Left ventricle myocardium inferior (tissue), 1 donor: ENCODE measurements at places on chromosomes 16 and 17. TPM values are rescaled to one million over a fixed set of nuclear protein-coding genes. Genes with fewer than 3 reads are reported as not detected.

PRMT7 gene
- 25.6 TPM for total RNA-seq

NHERF2 gene
- total RNA-seq, result 221 TPM

LRRC45 gene
- 4.3 TPM for total RNA-seq

- no peaks in the 10 kb centered on the region for H3K27me3 ChIP-seq
- no peak overlapping the region for H3K4me3 ChIP-seq
- H3K36me3 ChIP-seq, result no peaks in the 10 kb centered on the region
These were observed 496.0 kb downstream of the CDH8 start for GRCh38 chr16:61540216-61540615.

GRCh38 chr17:2366747-2367494, 29.6 kb downstream of the SGSM2 start:
- no peak for DNase-seq
- no peak overlapping the region for H3K4me3 ChIP-seq
- no peaks in the 10 kb centered on the region for H3K27me3 ChIP-seq
- H3K27ac ChIP-seq, result no peak overlapping the region

- DNase-seq, result no peak
- H3K36me3 ChIP-seq, result no peaks in the 10 kb centered on the region
- no peak overlapping the region for H3K4me3 ChIP-seq
- H3K27ac ChIP-seq, result no peak overlapping the region
These were observed 70.3 kb downstream of the SDR42E1 start for GRCh38 chr16:81940781-81941560.

FLYWCH1 gene
- 35.7 TPM for total RNA-seq

WNT9B gene
- total RNA-seq, result 0.85 TPM

- H3K27me3 ChIP-seq, result peaks cover 12% of the 10 kb centered on the region
- DNase-seq, result no peak
- peaks cover 5% of the 10 kb centered on the region for H3K4me1 ChIP-seq
These were observed 27.5 kb downstream of the NKD1 start for GRCh38 chr16:50575743-50576142.

CASKIN2 gene
- 34.3 TPM for total RNA-seq

GRCh38 chr17:8563981-8564602, 66.4 kb downstream of the MYH10 start:
- no peak overlapping the region for H3K27ac ChIP-seq
- no peak for DNase-seq
- H3K27me3 ChIP-seq, result no peaks in the 10 kb centered on the region
- H3K36me3 ChIP-seq, result peaks cover 22% of the 10 kb centered on the region
- H3K4me1 ChIP-seq, result no peaks in the 10 kb centered on the region

- no peak for DNase-seq
- H3K27ac ChIP-seq, result no peak overlapping the region
- no peaks in the 10 kb centered on the region for H3K27me3 ChIP-seq
- no peaks in the 10 kb centered on the region for H3K4me1 ChIP-seq
- no peak overlapping the region for H3K4me3 ChIP-seq
- no peaks in the 10 kb centered on the region for H3K36me3 ChIP-seq
These were observed 454.3 kb upstream of the EEF2KMT start for GRCh38 chr16:5551909-5552308.

MYADML2 gene
- 7.2 TPM for total RNA-seq

KRT28 gene
- total RNA-seq, result not detected

LRRC59 gene
- 23.7 TPM for total RNA-seq

CCL4 gene
- 0.91 TPM for total RNA-seq

NHLRC4 gene
- total RNA-seq, result 0.11 TPM

DNA sequence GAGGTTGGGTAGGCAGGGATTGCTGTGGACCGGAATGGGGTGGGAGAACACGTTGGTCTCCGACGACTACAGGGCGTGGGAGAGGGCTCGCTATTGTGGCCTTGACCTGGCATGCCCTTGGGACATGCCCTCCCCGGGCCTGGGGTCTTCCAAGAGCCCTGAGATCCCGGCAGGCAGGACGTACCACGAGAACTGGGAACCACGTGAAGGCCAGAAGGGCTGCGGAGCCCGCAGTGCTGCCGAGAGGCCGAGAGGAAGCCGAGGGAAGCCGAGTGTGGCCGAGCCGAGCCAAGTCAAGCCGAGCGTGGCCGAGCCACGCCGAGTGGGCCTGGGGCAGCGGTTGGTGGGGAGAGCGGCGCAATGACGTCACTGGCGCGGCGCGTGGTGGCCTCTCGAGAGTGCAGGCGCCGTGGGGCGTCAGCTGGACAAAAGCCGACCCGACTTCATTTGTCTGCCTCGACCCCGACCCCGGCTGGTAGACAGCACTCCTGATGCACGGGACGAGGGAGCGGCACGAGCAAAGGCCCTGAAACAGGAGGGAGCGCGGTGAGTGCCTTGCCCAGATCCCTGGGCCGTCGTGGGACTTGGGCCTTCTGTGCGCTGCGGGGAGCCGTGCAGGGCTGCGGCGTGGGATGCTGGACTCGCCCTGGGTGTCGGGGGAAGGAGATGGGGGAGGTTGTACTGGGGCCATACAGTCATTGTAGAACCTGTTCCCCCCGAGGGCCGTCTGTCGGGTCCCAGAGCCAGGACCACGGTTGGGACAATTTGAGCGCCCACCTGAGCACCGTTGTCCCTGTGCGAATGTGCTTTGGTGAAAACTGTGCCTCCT, 6.6 kb downstream of the SOCS1 start:
- H3K4me3 ChIP-seq, result no peak overlapping the region
- no peak for DNase-seq
- no peak overlapping the region for H3K27ac ChIP-seq
- H3K4me1 ChIP-seq, result peaks cover 11% of the 10 kb centered on the region
- no peaks in the 10 kb centered on the region for H3K27me3 ChIP-seq

DNA sequence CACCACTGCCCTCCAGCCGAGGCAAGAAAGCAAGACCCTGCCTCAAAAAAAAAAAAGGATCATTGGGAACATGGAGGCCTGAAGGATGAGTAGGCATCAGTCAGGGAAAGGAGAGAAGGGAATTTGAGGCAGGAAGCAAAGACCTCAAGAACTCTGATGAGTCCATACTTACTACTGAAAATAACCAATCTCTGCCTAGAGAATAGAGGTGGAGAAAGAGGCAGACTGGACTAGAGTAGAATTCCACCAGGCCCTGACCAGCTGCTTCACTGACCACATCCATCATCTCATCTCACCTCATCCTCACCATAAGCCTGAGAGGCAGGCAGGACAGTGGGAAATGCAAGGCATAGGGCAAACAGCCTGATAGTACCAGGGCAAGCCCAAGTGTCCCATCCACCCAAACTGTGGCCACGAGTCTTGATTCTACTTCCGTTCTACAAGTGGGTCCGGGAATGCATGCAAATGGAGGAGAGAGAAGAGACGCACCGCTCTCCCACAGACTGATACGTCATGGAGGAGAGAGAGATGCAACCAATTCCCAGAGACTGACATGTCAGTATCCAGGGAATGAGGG, 17.1 kb downstream of the ANKRD11 start:
- no peak for DNase-seq
- peaks cover 90% of the 10 kb centered on the region for H3K4me1 ChIP-seq
- H3K36me3 ChIP-seq, result no peaks in the 10 kb centered on the region
- H3K27ac ChIP-seq, result no peak overlapping the region

DNA sequence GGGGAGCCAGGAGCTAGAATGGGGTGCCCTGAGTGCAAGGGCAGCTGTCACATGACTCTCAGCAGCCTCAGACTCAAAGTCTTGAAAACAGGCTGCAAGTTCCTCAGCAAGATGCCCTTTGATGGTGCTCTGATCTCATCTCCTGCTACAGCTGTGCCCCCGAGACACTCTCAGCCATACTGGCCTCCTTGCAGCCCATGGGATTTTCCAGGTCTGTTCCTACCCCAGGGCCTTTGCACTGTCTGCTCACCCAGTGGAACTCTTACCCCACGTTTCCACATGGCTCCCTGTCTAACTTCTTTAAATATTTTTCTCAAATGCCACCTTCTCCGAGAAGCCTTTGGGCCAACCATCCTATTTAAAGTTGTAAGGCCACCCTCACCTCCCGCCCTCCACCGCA, 146.9 kb downstream of the C16orf95 start:
- H3K27ac ChIP-seq, result no peak overlapping the region
- DNase-seq, result no peak
- peaks cover 34% of the 10 kb centered on the region for H3K27me3 ChIP-seq
- H3K4me3 ChIP-seq, result no peak overlapping the region

MYH1 gene
- 0.14 TPM for total RNA-seq

DNA sequence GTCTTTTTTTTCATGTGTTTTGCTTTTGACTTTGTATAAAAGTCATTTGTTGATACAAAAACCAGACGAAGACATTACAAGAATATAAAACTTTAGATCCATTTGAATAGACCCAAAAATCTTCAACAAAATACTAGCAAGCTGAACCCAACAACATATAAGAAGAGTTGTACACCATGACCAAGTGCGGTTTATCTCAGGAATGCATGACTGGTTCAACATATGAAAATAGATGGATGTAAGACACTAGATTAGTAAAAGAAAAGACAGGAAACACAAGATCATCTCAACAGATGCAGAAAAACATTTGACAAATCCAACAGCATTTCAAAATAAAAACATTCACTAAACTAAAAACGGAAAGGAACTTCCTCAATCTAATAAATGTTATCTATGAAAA, 69.0 kb downstream of the TBC1D16 start:
- H3K27me3 ChIP-seq, result no peaks in the 10 kb centered on the region
- no peak for DNase-seq
- H3K36me3 ChIP-seq, result no peaks in the 10 kb centered on the region
- H3K4me3 ChIP-seq, result no peak overlapping the region
- H3K4me1 ChIP-seq, result no peaks in the 10 kb centered on the region
